Activated naive CD4-positive, alpha-beta T cell treated with anti-CD3 and anti-CD28 coated beads for 36 hours (primary cell): ENCODE measurements at places on chromosomes 16 and 17. TPM values are rescaled to one million over a fixed set of nuclear protein-coding genes. Genes with fewer than 3 reads are reported as not detected.

The IRF8 gene
- 328 TPM for total RNA-seq

The CA4 gene
- not detected for total RNA-seq

The ITGAD gene
- total RNA-seq = not detected

The IRX5 gene
- not detected for total RNA-seq

The KIF2B gene
- not detected for total RNA-seq

The ZPBP2 gene
- total RNA-seq = not detected

The PRSS8 gene
- not detected for total RNA-seq

GRCh38 chr16:67386861-67387455, 6.3 kb downstream of the TPPP3 start:
- no peaks in the 10 kb centered on the region for H3K36me3 ChIP-seq
- H3K27me3 ChIP-seq = no peaks in the 10 kb centered on the region
- no peak overlapping the region for H3K27ac ChIP-seq
- peaks cover 7% of the 10 kb centered on the region for H3K4me1 ChIP-seq

GRCh38 chr17:73635101-73635817, 9.0 kb downstream of the SDK2 start:
- no peaks in the 10 kb centered on the region for H3K36me3 ChIP-seq
- H3K4me3 ChIP-seq = no peak overlapping the region
- H3K27ac ChIP-seq = no peak overlapping the region

DNA sequence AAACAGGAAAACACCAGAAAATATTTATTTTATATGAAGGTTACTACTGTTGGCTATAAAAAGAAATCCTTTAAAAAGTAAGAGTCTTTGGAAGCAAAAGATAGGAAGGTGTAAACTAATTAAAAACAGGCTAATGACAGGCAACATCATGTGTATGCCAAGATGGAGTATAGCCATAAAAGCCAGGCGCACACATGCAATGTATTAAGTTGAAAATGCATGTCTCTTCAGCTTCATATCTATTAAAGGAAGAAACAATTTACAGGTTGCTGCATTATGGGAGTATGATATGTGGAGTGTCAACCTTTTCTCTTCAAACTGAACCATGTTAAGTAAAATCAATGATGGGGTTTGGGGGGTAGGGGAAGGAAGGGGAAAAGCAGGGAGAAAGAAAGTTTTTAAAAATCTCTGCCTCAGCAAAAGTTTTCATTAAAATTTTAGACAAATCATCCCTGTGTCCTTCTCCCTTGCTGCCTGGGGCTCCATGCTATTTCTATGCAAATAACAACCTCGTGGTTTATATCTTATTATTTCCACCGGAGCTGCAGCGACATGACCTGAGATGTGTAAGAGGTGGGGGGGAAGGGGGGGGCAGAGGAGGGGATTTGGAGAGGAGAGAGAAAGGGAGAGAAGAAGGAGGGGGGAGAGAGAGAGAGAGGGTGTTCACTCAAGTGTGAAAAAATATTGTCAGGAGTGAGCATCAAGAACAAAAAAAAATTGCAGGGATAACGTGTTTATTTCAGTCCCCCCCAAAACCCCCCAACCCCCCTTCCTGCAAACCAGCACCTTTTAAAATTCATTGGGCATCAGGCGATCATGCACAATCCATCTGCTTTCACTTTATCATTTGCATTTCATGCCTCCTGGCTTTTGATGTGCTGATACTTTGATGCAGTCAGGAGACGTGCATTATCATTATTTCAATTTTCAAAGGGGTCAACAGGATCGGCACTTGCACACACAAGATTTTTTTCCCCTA, 197.6 kb downstream of the AATF start:
- peaks cover 34% of the 10 kb centered on the region for H3K36me3 ChIP-seq
- DNase-seq = no peak
- no peak overlapping the region for H3K27ac ChIP-seq
- peaks cover 13% of the 10 kb centered on the region for H3K4me1 ChIP-seq
- no peaks in the 10 kb centered on the region for H3K27me3 ChIP-seq

DNA sequence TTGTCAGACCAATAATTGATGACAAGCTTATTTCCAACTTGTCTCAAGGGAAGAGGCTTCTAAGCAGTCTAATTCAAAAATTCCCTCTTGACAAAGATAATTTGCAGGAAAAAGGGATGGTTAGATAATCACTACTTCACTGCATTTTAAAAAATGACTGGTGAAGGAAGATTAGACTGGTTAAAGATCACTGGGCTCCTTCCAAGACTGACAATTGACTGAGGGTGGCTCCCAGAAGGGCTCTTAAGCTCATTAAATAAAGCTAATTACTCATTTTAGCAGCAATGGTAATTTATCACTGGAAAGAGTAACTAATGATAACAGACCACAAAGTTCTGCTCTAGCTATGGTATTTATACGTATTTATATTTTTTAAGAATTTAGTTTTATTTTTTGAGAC, 4.4 kb upstream of the HEATR3 start:
- H3K27me3 ChIP-seq = no peaks in the 10 kb centered on the region
- no peak overlapping the region for H3K27ac ChIP-seq
- peaks cover 3% of the 10 kb centered on the region for H3K4me1 ChIP-seq
- no peak for DNase-seq

DNA sequence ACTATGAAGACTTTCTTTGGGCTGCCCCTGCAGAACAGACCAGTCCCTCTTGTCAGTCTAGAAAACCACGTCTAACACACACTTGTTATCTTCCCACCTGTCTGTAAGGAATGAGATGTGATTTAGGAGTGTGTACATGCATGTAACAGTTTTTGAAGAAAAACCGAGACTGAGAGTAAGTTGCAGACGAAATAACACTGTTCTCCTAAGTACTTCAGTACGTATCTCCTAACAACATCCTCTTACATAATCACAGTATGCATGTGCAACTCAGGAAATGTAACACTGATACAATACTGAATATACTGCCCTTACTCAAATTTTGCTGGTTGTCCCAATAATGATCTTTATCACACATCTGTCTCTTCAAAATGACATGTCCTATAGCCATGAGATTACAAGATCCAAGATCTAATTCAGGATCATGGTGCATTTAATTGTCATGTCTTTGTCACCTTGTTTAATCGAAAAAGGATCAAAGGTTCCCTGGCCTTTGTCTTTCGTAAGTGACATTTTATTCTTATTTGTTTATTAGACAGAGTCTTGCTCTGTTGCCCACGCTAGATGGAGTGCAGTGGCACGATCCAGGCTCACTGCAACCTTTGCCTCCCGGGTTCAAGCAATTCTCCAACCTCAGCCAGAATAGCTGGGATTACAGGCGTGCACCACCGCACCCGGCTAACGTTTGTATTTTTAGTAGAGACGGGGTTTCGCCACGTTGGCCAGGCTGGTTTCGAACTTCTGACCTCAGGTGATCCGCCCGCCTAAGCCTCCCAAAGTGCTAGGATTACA, 25.6 kb downstream of the CREBBP start:
- H3K27ac ChIP-seq = no peak overlapping the region
- H3K4me1 ChIP-seq = peaks cover 53% of the 10 kb centered on the region
- no peak for DNase-seq

DNA sequence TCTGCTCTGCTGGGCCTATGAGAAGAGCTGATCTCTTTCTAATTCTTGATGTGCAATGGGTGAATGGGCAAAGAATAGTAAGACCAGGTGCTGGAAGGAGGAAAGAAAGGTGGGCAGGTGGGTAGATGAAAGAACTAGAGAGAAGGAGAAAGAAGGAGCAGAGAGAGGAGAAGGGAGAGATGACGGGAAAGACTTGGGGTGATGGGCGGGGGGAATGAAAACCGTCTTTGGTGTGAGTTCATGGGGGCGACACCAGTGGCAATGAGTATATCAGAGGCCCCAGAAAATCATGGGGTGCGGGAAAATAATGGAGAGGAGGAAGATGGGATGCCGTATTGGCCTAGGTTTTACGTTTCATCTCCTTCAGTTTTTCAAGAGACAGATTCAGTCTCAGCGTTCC, 128.8 kb upstream of the PLCG2 start:
- H3K36me3 ChIP-seq = peaks cover 3% of the 10 kb centered on the region
- no peaks in the 10 kb centered on the region for H3K27me3 ChIP-seq
- no peak overlapping the region for H3K4me3 ChIP-seq
- H3K4me1 ChIP-seq = peaks cover 4% of the 10 kb centered on the region
- no peak for DNase-seq

DNA sequence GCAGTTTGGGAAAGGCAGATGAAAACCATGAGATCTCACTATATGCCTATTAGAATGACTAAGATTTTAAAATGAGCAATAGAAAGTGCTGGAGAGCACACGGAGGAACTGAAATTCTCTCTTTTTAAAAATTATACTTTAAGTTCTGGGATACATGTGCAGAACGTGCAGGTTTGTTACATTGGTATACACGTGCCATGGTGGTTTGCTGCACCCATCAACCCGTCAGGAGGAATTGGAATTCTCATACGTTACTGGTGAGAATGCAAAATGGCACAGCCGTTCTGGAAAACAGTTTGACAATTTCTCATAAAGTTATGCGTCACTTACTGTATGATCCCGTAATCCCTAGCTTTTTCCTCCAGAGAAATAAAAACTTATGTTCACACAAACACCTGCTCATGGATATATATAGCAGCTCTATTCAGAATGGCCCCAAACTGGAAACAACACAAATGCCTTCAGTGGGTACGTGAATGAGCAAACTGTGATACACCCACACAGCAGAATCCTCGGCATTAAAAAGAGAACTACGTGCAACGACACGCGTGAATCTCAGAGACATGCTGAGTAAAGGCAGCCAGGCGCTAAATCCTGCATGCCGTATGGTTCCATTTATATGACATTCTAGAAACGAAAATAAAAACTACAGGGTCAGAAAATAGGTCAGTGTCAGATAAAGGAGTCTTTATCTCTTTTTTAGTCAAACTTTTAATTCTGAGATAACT, 11.8 kb downstream of the PIK3R6 start:
- no peaks in the 10 kb centered on the region for H3K36me3 ChIP-seq
- H3K4me3 ChIP-seq = no peak overlapping the region
- no peak for DNase-seq
- no peaks in the 10 kb centered on the region for H3K27me3 ChIP-seq
- peaks cover 20% of the 10 kb centered on the region for H3K4me1 ChIP-seq

DNA sequence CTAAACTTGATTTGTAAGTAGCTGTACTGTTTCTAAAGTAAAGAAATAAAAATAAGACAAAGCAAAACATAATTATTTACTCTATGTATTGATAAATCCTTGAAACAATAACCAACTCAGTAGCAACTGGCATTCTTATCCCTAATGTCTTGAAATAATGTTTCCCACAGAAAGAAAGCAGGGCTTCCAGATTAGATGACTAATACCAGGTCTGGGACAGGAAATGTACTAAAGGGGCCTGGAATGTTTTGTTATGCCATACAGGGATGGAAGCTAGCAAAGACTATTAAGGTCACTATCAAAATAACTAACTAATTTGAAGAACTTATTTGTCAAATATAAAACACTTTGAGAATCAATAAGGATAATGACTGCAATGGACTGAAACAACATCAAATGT, 82.1 kb downstream of the CFDP1 start:
- DNase-seq = no peak
- no peaks in the 10 kb centered on the region for H3K4me1 ChIP-seq
- H3K27me3 ChIP-seq = no peaks in the 10 kb centered on the region

- no peaks in the 10 kb centered on the region for H3K4me1 ChIP-seq
- no peak for DNase-seq
- H3K4me3 ChIP-seq = no peak overlapping the region
- peaks cover 54% of the 10 kb centered on the region for H3K27me3 ChIP-seq
- H3K27ac ChIP-seq = no peak overlapping the region
- no peaks in the 10 kb centered on the region for H3K36me3 ChIP-seq
Observed at GRCh38 chr16:86490859-86491639, 19.3 kb upstream of the FOXF1 start.

DNA sequence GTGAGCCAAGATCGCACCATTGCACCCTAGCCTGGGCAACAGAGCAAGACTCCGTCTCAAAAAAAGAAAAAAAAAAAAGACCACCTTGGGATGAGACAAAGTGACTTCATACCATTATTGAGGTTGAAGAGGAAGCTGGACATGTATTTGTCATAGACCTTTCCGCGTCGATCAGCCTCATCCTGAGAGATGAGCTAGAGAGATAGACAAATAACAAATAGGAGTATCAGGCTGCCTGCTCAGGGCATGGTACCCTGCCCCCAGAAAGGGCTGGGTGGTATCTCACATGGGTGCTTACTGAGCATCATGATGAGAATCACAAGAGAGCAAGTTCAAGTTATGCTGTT, 22.1 kb downstream of the CNTNAP1 start:
- H3K27me3 ChIP-seq = no peaks in the 10 kb centered on the region
- H3K36me3 ChIP-seq = peaks cover 52% of the 10 kb centered on the region
- H3K27ac ChIP-seq = no peak overlapping the region
- no peak for DNase-seq

GRCh38 chr16:18800775-18801144, 589 bp downstream of the ARL6IP1 start:
- DNase-seq = no peak
- peak overlapping the region; percentile 87 for H3K4me3 ChIP-seq
- H3K27ac ChIP-seq = peak overlapping the region; percentile 98
- H3K4me1 ChIP-seq = peaks cover 51% of the 10 kb centered on the region
- H3K27me3 ChIP-seq = no peaks in the 10 kb centered on the region

- no peaks in the 10 kb centered on the region for H3K36me3 ChIP-seq
- no peak for DNase-seq
- H3K27me3 ChIP-seq = peaks cover 2% of the 10 kb centered on the region
- no peak overlapping the region for H3K27ac ChIP-seq
- H3K4me1 ChIP-seq = peaks cover 17% of the 10 kb centered on the region
Observed at GRCh38 chr16:56226845-56227525, 35.7 kb downstream of the GNAO1 start.
